Stimulated activated CD4-positive, alpha-beta T cell treated with anti-CD3 and anti-CD28 coated beads, Interleukin-12 subunit alpha, Interleukin-12 subunit beta, amount 100 ng/mL, for 4 hours (primary cell): ENCODE measurements at places on chromosomes 1 and 21.

DNA sequence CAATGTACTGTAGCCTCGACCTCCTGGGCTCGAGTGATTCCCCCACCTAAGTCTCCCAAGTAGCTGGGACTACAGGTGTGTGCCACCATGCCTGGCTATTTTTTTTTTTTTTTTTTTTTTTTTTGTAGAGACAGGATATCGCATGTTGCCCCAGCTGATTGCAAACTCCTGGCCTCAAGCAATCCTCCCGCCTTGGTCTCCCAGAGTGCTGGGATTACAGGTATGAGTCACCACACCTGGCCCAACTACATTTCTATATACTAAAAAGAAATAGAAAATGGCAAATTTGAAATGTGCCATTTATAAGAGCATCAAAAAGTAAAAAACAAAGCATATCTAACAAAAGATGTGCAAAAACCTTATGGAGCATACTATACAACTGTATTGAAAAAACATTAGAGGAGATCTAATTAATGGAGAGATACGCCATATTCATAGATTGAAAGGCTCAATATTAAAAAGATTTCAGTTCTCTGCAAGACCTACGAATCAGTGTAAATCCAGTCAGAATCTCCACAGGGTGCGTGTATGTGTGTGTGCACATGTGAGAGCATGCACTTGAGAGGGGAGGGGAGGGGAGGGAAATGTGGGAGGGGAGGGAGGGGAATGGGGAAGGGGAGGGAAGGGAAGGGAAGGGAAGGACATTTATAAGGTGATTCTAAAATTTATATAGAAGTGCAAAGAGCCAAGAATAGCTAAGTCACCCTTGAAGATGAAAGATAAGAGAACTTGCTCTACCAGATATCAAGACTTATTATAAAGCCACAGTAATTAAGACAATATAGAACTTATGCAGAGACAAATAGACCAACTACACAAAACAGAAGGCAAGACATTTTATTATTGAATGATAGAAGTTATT is 15.5 kb upstream of the PADI4 start:
- DNase-seq, result no peak

DNA sequence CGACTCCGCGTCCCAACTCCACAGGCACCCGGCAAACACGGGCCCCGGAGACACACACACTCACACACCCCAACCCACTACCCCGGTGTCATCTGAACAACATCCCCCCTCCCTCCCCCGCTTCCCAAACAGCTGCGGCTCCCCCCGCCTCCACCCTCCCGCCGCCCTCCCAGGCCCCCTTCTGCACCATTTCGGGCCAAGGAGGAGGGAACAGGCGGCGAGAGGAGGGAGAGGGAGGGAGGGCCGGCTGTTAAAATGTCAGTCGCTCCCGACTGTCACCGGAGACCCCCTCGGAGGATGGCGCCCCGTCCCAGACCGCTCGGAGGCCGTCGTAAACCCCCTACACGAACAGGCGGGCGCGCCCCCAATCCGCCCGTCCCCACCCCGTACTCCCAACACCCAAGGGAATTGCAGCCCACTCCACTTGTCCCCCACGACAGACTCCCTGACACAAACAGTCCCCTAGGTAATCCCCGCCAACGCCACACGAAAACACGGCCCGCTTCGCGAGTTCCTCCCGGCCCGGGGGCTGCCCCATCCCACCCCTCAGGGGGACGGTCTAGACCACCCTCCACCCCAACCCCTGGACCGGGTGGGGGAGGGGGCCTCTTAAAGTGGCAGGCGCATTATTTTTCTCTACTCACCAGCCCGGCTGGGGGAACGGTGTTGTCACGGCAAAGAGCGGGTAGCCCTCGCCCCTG is 583 bp downstream of the MEF2D start:
- peak; percentile 39 for DNase-seq

DNA sequence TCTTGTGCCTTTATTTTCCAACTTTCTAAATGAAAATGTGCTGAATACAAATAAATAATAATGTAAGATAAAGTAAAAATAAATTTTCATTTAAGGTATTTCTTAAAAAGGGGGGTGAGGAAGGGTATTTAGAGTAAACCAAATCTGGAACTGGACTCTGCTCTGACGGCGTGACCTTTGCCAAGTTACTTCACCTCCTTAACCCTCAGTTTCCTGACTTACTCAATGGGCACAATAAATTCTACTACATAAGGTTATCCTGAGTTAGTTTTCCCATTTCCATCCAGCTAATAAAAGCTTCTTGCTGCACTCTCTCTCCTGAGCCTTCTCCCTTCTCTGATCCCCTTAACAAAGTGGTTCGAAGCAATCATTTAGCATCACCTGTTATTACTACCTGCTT is 93.9 kb downstream of the NID1 start:
- DNase-seq, result no peak

DNA sequence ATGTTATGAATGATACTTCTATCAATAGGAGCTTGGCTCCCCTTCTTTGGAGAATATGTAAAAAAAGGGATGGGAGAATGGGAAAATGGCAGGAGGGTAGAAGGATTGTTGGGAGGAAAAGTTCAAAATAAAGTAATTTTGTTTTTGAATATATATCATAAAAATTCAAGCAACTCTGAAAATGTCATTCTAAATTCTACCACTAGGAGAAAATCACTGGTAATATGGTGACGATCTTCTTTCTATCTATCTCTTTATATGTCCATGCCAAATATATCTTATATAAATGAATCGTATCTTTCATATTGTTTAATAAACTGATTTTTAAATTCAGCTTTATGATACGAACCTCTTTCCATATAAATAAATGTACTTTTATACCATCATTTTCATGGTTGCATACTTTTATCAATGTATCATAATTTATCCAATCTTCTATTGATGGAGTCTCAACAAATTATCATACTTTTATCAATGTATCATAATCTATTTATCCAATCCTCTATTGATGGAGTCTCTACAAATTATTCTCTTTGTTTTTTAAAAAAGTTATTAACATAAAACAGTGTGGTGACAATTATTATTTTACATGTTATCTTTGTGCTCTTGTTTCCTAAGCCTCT is 73.7 kb upstream of the MARK1 start:
- no peak for DNase-seq

DNA sequence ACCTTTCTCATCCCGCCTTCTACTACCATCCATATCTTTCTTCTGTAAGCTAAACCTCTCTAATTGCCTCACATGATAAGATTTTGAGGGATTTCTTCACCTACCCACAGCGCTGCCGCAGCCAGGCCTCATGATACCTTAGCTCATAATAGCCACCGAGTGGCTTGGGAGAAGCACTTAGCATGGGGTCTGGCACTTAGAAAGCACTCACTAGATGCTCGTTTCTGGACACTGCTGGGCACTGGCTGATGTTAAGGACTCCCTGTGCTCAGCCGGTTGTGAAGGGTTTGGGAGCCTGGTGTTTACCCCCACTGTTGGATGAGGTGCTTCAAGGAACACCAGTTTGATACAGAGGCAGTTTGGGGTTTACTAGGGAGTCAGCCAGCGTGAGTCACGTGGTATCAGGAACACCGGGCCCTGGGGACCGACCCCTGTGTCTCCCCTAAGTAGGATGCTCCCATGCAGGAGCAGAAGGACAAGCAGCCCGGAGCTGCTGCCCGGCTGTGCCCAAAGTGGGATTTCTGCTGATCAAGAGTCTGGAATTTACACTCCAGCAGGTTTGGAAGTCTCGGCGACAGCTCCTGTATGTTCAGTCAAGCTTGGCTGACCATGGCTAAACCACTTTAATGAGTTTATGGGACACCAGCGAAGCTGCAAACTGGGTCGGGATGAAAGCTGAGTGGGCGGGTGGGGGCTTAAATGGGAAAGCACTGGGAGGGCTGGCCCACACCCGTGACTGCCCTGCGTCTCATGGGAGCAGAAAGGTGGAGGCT is 63.3 kb downstream of the GALNT2 start:
- no peak for DNase-seq

- DNase-seq, result no peak
These were observed 67.2 kb downstream of the TEX35 start for GRCh38 chr1:178580096-178580495.

- no peak for DNase-seq
These were observed 14.2 kb upstream of the CASQ2 start for GRCh38 chr1:115782571-115783281.

DNA sequence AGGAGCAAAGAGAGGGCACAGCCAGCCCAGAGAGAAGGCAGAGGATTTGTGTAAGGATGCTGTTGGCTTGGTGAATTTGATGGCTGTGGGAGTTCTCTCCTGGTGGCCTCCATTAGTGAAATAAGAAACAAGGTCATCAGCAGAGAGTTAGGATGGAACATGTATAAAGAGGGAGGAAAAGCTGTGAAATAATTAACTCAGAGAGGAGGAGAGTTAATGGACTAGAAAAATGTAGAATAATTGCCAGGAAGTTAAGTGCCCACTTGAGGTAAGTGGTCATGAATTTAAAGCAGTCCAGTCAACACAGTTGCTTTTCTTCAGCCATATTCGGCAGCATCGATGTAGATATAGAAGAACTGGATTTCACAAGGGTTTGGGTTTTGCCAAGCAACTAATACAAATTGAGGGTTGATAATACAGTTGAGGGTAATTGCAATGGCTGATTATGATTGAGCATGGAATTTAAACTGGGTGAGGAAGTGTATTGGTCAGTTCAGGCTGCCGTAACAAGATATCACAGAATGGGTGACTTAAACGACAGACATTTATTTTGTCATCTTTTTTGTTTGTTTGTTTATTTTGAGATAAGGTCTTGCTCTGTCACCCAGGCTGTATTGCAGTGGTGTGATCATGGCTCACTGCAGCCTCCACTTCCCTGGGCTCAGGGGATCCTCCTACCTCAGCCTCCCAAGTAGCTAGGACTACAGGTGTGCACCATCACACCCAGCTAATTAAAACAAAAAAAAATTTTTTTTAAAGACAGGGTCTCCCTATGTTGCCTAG is 31.7 kb upstream of the KLF17 start:
- DNase-seq, result no peak

GRCh38 chr1:117146575-117147340 is 25.2 kb upstream of the TRIM45 start:
- no peak for DNase-seq

- peak; percentile 88 for DNase-seq
These were observed at the start of gene TMED5 for GRCh38 chr1:93179886-93180722. Gene TMED5 (minus strand): TSS chr1:93180413. CDS start chr1:93180242, 171 bp downstream.

DNA sequence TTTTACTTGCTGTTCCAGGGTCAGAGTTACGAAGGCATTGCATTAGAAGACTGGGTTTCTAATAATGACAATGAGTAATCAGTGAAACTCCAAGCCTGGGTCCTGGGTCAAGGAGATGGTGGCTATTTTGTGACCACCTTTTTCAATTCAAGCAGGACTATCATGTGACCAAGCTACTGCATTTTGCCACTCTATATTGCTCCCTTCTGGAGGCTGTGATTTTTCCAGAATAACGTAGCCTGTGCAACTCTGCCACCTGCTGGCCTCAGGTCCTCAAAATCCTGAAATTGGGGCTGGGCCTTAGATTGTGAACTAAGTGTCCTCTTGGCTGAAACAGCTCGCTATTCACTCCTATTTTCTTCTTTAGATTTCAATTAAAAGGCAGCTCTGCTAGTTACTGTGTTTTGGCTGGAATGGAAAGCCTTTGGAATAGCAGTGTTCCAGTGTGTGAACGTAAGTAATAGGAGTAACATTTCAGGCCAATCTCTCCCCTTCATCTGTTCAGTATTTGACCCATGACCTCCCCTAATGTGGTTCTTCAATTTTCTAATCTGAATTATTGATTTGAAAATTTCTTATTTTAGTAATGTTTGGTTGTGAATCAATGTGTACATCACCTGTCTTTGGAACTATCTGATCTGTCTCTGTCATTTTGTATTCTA is 52.9 kb upstream of the CD46 start:
- DNase-seq, result peak; percentile 10

DNA sequence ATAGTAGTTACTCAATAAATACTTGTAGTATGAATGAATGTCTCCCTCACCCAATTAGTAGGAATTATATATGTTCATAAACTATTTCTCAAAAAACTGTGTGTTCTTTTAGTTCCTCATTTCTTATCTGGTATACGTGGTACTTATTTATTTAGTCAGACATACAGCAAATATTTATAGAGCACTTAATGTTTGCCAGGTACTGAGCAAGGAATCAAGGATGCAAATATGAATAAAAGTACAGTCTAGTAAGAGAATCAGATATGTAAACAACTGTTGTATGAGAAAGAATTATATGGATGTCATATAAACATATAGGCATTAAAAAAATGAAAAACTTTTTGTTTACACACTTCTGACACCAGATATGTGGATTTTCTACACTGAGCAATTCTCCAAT is 58.5 kb downstream of the ATF6 start:
- no peak for DNase-seq

- no peak for DNase-seq
These were observed 207.4 kb upstream of the RUNX1 start for GRCh38 chr21:35256468-35256988.

- no peak for DNase-seq
These were observed 8.1 kb downstream of the ZNF281 start for GRCh38 chr1:200401708-200402107.

- no peak for DNase-seq
These were observed 311.8 kb upstream of the B3GALT2 start for GRCh38 chr1:193498088-193498655.

DNA sequence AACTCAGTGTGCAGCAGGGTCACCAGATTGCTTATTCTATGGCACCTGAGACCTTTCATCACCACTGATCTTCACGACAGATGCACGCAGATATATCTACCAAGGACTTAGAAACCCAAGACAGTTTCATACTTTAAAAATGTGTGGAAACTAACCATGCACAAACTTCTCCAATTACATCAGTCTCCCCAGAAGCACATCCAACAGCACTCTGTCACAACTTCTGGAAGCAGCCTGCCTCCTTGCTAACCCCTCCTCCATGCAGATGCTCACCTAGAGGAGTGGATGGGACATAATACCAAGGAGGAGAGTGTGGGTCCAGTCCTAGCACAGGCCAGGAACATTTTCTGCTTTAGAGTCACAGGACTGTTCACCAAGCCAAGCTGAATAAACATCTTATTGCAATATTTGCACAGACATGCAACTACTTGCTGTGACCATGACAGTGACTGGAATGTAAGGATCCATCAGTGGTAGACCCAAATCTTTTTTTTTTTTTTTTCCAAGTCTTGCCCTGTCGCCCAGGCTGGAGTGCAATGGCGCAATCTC is 69.4 kb downstream of the HIVEP3 start:
- no peak for DNase-seq

- DNase-seq, result no peak
These were observed 31.4 kb upstream of the CLSTN1 start for GRCh38 chr1:9855186-9855585.

- DNase-seq, result no peak
These were observed 25.6 kb upstream of the PTBP2 start for GRCh38 chr1:96695954-96696353.
